NCI-H146 (cell line): ENCODE measurements at places on chromosomes 5 and 9.

DNA sequence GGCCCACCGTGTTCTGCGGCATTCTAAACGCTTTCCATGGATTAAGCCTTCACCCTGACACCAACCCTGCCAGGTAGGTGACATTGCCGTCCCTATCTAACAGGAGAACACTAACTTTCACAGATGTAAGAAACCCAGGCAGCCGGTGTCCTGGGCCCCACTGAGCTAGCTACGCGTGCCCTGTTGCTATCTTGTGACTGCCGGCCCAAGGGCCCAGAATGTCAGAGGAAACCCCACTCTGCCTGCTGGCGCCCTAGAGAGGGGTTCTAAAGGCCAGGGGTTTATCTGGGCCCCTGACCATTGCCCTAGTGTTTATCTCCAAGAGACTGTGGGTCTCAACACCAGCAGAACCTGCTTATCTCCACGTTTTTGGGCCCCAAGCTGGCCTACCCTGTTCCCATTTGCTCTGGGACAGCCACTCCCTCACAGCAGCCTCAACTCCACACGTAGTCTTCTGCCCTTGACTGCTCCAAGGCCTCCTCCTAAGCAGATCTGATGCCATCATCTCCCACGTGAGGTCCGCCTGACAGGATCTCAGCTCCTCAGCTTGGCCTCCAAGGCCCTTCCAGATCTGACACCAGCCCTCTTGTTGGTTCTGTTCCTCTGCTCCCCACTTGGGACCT lies 18.1 kb upstream of the ZBTB34 start:
- DNase-seq = no peak

DNA sequence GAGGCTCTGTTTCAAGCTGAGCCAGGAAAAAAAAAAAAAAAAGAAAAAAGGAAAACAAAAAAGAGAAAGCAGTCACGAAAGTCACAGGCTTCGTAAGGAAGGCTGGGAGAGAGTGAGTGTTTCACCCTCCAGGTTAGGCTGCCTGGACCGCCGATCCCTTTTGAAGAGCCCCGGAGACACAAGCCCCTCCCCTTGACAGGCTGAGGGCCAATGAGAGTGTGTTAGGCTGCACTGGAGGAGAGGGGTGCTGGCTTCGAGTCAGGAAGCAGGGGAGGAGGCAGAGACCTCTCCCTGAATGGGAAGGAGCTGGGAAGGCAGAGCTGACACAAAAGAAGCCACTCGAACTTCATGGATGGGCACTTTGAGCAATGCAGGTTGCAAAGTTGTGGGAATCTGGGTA lies at the start of gene NMUR2:
Gene NMUR2 (minus strand): TSS at position 135 of the 400 bp plus-strand sequence. CDS start 166 bp downstream, outside the sequence.
- DNase-seq = peak; percentile 21

- DNase-seq = no peak
These were observed 26.0 kb downstream of the BASP1 start for GRCh38 chr5:17243287-17244063.

GRCh38 chr5:56561-57290 lies 35.2 kb upstream of the PLEKHG4B start:
- no peak for DNase-seq

GRCh38 chr9:37997636-37998374 lies 71.2 kb downstream of the SHB start:
- DNase-seq = no peak

- DNase-seq = no peak
These were observed 143.3 kb downstream of the INSYN2B start for GRCh38 chr5:169836835-169837536.

DNA sequence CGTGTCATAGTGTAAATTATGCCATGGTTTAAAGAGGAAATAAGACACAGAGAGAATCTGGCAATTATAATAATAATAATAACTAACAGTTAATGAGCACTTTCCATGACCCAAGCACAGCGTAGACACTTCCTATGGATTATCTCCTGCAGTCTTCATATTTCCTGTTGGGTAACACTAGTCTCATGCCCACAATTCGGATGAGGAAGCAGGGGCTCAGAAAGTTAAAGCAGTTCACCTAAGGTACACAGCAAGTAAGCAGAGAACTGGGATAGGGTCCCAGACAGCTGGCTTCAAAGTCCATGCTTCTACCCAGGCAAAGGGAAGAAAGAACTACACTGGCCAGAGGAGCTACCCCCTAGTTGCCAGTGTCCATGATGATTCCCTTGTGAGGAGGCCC lies 27.9 kb upstream of the TGFBI start:
- DNase-seq = no peak

- no peak for DNase-seq
These were observed 532.4 kb downstream of the CCDC171 start for GRCh38 chr9:16085167-16085726.

- DNase-seq = no peak
These were observed 141.5 kb downstream of the RMI1 start for GRCh38 chr9:84121991-84122523.

DNA sequence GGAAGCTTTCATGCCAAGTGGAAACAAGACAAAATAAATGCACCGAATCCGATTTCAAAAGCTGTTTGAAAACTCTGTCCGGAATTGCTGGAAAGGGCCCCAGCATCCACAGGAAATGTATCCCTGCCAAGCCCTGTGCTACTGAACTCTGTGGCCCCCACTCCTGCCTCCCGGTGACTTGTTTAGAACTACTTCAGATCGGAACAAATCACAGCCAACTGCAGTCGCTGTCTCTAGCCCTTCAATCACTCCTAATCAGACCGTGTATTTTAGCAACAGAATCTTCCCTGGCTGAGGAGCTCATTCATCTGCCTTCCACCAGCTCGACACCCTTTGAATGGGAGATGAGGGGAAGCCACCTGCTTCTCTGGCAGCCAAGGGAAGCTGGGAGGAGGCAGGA lies 94.1 kb downstream of the KCNIP1 start:
- no peak for DNase-seq

DNA sequence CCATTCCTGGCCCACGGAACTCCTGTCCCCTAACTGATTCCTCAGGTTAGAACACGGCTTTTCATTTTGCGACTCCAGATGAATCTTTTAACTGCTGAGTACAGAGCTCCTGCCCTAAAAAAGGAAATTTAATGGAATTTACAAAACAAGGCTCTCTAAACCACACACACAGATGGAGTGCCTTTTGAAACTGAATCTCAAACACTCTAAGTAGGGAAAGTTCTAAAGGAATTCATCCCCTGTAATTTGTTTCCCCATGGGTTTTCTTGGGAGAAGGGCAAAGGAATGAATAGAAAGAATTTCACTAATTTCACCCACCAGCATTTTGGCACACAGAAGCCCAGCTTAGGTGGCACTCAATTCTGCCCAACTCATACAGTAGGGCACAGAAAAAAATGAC lies 106.5 kb downstream of the THBS4 start:
- no peak for DNase-seq

DNA sequence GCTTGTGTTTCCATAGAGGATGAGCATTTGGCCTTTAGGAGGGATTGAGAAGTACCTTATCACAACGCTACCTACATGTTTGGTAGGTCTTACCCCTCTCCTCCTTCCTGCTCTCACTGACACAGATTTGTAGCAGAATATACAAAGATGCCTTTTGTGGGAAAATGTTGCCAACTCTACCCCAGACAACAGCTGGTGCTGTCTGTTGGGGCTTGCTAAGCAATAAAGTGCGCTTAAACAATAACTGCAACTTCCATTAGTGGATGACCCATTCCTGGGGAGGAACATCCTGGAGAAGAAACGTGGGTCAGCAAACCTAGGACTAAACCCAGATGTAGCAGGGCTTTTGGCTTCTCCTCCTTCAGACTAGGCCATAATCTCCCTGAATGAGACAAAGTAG lies 174.3 kb downstream of the EFNA5 start:
- no peak for DNase-seq

DNA sequence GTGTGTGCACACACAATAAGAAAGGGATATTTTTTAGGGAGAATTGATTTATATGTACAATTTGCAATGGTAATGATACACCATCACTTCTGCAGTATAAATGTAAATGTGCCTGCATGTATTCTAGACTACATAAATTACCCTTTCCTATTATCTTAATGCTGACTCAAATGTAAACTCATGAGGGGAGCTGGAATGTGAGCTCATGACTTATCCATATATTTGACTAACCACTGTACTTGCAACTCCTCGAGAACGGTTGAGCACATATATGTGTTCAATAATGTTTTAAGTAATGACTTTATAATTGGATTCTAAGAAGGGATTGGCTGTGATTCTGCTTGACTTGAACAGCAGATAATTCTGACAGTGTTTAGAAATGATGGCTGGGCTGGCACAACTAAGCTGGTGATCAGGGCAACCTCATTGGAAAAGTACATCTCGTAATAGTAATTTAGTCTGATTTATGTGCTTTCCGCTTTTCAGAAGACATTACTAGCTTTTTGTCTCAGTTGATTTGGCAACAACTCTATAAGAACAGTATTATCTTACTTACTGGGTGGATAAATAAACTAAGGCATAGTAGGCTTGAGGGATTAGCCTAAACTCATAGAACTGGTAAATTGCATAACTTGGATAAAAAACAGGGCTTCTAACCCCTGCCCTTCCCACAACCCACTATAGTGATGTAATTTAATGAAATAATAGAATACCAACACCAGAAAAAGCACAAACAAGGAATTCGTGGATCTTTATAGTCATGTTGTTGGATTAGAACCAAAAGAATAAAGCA lies 130.2 kb upstream of the SPEF2 start:
- DNase-seq = no peak

DNA sequence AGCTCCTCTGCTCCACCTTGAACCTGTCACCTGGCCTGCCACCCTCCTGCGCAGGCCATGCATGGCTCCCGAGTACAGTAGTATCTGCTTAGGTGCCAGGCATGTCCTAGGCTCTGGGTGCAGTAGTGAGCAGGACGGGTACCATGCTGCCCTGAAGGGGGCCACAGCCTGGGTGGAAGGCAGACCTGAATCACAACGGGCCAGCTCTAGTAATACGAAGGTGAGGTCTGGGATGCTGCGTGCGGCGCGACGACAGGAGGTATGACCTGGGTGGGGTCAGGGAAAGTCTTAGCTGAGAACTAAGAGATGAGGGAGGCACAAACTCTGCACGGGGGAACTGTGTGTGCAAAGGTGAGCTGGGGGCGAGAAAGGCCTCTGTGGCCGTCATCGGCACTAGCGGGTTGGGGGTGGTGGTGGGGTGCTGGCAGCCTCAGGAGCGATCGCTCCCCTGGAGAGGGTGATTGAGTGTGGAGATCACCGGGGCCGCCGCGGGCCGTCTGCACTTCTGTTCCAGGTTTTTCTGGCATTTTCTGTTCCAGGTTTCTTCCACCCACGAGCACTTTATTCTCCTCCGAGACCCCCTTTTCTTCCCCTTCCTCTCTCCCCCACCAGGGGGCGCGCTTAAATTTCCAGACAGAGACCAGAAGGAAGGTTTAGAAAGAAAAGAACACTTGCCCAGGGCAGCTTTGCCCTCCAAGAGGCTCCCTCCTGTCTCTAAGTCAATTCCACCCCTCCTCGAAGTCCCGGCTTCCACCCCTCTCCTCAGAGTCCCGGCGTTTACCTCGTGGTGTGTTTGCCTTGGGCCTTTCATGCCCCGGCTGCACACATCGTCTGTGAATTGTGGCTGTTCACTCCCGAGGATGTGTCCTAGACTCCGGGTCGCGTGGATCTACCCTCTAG lies 15.1 kb downstream of the PDLIM4 start:
- DNase-seq = peak; percentile 33

- no peak for DNase-seq
These were observed 186.7 kb downstream of the DCP2 start for GRCh38 chr5:113163328-113163727.

- peak; percentile 63 for DNase-seq
These were observed 6.3 kb upstream of the MXD3 start for GRCh38 chr5:177317959-177318377.

- DNase-seq = no peak
These were observed 86.7 kb upstream of the TAS2R1 start for GRCh38 chr5:9716838-9717281.
